Stimulated activated CD8-positive, alpha-beta memory T cell treated with anti-CD3 and anti-CD28 coated beads, Interleukin-12 subunit alpha, Interleukin-12 subunit beta, amount 100 ng/mL, for 4 hours (primary cell): ENCODE measurements at places on chromosomes 1 and 21.

DNA sequence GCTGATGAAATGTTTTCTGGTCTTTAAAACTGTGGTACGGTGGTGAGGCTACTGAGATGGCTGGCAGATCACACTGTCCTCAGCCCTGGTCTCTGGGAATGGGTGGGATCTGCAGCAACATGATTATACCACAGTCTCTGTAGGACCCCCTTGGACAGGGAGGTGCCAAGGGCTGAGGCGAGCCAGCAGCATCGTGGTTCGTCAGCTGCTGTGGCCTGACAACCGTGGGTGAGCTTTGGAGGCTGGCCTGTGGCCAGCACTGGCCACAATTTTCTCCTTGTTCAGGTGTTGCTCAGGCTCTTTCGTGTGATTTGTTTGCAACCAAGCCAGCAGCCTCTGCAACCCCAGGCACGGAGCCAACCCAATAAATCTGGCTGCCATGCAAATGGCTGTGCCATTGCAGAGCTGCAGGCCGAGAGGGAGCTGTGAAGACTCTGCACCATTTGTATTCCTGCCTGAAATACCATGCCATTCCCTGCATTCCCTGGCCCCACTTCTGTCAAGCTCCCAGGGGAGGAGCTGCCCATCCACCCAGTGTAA is 70.9 kb downstream of the PCP4 start:
- no peak for DNase-seq

- no peak for DNase-seq
Measured at GRCh38 chr1:182677397-182678098, 6.8 kb downstream of the RGS8 start.

GRCh38 chr21:26832546-26832945 is 12.7 kb downstream of the ADAMTS1 start:
- no peak for DNase-seq

GRCh38 chr1:30478799-30479563 is 244.4 kb downstream of the MATN1 start:
- DNase-seq = no peak

- no peak for DNase-seq
Measured at GRCh38 chr1:16047791-16048475, 4.4 kb downstream of the CLCNKB start.

DNA sequence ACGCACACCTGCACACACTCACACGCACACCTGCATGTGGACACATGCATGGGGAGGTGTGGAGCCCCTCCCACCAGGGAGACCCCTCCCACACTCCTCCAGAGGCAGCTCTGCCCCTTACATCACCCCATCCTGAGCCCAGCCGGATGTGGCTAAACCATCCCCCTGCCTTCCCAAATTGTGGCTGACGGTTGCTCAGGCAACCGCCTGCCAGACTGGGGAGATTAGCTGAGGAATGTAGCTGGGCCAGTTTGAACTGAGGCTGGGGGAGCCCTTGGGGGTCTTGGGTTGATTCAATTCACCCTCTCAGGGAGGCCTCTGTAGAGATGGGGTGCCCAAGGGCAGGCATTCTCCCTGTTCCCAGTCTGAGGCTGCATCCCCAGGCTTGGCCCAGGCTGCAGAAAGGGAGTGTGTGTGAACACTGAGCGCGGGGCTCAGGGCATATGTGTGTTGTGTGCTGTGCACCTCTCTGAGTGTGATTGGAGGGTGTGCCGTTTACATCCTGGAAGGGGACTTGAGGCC is 12.9 kb downstream of the PTPRU start:
- no peak for DNase-seq

GRCh38 chr1:198776602-198777029 is 137.8 kb downstream of the PTPRC start:
- DNase-seq = no peak

GRCh38 chr1:64755361-64755760 is 10.5 kb downstream of the RAVER2 start:
- no peak for DNase-seq

DNA sequence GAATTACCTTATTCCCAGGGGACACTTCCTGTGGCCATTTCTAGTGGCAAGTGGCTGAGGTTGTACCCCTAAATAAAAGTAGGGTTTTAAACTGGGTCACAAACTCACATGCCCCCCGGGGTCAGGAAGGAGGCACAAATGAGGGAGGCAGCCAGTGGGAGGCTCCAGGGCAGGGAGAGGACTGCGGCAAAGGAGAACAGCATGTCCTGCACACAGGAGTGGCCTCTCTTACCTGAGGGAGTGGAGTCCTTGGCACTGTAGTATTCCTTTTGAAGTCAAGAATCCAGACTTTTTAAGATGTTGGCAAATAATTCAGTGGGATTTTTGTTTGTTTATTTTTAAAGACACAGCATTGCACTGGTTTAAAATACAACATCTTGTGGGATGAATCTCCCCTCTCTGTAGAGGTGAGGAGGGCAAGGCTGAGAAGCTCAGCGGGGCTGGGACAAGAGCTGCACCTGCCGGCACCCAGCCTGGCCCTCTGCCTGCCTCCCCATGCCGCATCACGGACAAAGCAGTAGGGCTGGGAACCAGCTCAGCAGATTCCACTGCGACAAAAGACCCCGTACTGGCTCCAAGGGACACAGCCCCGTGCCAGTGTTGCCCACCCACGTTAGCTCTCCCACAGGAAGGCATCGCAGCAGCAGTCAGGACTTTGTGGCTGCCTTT is 22.2 kb downstream of the SPSB1 start:
- no peak for DNase-seq

DNA sequence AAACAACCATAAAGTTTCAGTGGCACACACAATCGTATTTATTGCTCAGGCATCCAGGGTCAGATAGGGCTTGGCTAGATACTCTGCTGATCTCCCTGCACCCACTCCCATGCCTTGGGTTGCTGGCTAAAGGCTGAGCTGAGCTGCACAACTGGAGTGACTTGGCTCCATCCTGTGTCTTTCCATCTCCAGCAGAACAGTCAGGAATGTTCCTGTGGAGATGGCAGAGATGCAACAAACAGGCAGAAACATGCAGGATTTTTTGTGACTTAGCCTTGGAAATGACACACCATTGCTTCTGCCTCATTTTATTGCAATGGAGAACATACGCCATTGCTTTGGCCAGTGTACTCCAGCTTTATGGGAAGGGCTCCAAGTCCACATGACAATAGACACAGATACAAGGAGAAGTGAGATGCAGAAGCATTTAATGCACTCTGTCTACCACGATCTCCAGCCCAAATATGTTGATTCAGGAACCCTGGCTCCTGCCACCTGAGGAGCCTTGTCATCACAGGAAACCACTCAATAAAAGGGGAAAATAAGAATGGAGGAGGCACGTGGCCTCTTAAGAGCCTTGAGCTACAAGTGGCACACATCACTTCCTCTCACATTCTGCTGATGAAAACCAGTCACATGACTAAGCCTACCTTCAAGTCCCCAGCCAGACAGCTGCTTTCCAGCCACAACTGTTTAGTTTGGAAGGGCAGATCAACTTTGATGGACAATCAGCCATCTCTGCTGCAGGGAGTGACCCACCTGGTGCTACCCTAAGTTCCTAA is 10.1 kb upstream of the GUCA2B start:
- no peak for DNase-seq

DNA sequence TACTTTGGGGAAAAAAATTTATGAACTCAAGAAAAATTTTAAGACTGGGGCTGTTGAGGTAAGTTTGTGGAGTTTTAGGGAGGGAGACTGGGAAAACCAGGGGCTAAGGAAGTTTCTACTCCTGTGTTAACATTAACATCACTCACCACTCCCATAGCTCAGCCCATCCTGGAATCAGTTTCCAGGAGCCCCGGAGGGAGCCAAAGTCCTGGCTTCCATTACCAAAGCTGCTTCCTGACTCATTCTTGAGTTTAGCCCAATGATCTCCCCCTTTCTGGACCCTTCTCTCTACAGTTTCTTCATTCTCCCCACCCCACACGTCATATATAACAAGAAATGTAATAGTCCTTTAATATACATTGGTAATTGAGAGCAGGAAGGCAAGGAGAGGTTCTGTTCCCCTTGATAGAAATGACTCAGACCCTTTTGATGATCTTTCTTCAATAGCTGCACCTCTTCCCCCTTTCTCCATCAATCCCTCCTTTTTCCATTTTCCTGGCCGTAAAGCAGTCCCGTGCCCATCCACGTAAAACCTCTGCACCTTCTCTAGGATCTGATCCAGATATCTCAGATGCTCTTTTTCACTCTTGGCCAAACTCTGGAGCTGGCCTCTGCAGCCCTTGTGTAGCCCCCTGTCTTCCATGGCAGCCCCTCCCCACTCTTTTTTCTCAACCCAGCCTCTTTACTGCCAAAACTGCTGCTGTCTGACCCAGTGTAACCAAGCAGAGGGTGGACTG is 4.6 kb upstream of the PIAS3 start:
- no peak for DNase-seq

DNA sequence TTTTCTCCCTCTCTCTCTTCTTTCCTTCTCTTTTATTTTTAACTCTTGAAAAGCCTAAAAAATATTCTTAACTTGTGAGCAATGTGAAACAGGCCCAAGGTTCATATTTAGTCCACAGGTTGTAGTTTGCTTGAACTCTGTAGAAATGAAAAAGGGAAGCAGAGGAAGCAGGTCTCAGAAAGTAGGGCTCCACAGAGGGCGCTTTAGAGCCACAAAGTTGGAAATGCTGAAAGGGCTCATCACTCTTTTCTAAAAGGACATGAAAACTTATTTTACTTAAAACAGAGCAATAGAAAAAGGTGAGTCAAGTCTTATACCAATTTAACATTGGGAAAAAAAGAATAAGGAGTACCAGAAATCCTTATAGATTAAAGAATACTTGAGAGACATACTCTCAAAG is 247.0 kb downstream of the USP25 start:
- no peak for DNase-seq

GRCh38 chr1:37867784-37868183 is 8.4 kb upstream of the MTF1 start:
- no peak for DNase-seq

- DNase-seq = no peak
Measured at GRCh38 chr21:36557316-36557715, 77.4 kb upstream of the CLDN14 start.

- DNase-seq = no peak
Measured at GRCh38 chr1:232194424-232194823, 435.5 kb downstream of the SIPA1L2 start.

GRCh38 chr1:210828996-210829596 is 304.9 kb downstream of the KCNH1 start:
- no peak for DNase-seq

DNA sequence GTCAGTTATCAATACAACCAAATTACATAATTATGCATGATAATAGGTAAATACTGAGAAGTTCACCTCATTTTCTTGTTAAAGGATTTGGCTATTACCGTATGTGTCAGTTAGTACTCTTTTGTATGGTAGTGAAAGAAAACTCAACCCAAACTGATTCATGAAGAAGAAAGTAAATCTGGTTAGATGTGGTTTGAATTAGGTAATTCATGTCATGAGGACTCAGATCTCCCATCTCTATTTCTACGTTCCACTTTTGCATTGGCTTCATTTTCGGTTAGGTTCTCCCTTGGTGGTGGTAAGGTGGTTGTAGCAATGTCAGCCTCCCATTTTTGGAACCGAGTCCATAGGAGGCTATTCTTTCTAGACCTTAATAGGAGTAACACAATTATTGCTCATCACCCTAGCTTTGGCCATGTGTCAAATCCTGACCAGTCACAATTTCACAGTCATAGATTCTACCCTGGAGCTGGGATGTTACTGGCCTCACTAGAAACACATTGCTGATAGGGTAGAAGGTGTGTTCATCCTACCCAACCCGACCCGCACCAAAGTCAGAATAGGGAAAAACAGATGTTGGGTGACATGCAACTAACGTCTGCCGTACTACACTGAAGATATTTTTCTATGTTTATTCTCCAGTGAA is 97.6 kb downstream of the OSBPL9 start:
- DNase-seq = no peak

DNA sequence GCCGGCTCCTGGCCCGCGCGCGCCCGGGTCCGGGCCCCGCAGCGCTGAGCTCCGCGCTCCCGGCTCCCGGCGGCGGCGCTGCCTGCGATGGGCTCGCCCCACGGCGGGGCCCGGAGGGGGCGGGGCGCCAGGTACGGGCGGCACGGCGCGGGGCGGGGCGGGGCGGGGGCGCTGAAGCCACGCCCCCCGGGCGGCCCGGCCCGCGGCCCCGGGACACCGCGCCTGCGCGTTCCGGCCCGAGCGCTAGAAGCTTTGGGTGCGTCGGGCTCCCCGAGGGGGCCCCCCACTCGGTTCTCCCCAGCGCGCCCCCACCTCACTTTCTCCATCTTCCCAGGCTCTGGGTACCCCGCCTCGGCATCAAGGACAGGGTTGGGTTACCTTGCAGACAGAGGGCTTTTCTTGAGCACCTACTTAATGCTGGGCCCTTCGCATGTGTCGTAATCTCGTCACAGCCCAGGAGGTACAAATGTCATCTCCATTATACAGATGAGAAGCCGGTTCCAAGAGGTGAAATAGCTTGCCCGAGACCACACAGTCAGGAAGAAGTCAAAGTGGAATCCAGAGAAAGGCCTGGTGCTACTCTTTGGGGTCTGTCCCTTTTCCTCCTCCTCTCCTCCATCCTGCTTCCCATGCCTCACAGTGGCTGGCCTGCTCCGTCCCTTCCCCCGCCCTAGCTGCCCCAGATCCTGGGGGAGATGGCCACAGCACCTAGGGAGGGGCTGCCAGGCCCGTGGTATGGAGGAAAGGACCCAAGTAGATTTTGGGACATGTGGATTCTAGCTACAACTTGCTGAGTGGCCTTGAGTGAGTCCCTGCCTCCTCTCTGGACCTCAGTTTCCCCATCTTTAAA is 46.5 kb downstream of the RAP1GAP start:
- peak; percentile 19 for DNase-seq

DNA sequence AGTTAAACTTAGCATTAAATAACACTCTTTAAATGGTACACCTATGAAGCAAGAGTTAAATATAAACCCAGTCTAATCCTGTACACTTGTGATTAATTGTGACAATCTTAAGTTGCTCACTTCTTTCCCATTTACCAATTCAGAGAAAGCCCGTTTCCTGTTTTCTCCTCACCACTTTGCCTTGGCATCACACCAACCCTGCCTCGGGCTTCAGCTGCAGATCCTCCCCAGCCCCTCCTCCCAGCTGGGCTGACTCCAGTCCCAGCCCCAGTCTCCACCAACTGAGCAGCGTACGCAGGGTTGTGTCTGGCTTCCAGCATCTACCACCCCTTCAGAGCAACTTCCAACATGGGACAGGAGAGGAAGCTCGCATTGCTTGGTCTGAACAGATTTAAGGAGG is 4.1 kb downstream of the PYCR2 start:
- DNase-seq = no peak

- no peak for DNase-seq
Measured at GRCh38 chr21:32198384-32198783, 80.5 kb downstream of the MIS18A start.

- no peak for DNase-seq
Measured at GRCh38 chr1:114691061-114691460, 4.3 kb downstream of the AMPD1 start.

- DNase-seq = no peak
Measured at GRCh38 chr1:3029481-3029961, 8.3 kb downstream of the ACTRT2 start.

GRCh38 chr1:201891451-201892045 is 2.9 kb downstream of the SHISA4 start:
- no peak for DNase-seq
